NCI-H510A (cell line): ENCODE measurements at places on chromosomes 11 and 22.

GRCh38 chr11:31089117-31089516 lies 280.4 kb downstream of the DCDC1 start:
- no peak for DNase-seq

- DNase-seq: no peak
These were observed 122.7 kb upstream of the FAT3 start for GRCh38 chr11:92101920-92102319.

- no peak for DNase-seq
These were observed 132.6 kb downstream of the SHANK2 start for GRCh38 chr11:71119656-71120269.

DNA sequence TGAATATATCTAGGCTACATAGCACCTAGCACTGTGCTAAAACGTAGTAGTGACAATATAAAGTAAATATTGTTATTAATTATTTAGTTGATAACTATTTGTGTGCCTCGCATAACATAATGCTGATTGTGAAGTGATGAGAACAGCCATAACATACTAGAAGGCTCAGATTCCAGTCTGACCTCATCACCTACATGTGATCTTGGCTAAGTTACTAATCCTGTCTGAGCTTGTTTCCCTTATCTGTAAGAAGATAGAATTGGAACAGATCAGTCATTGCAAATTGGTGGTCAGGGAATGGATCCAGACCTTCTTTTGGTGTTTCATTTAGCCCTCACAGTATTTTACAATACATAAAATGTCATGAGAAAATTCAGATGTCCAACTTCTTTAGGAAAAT lies 103.4 kb upstream of the SEZ6L start:
- no peak for DNase-seq

GRCh38 chr11:66478729-66479393 lies 1.4 kb upstream of the DPP3 start:
- DNase-seq: no peak

GRCh38 chr11:94272738-94273313 lies 31.6 kb upstream of the IZUMO1R start:
- DNase-seq: no peak

- no peak for DNase-seq
These were observed 13.5 kb upstream of the SORL1-AS1 start for GRCh38 chr11:121466063-121466794.

- no peak for DNase-seq
These were observed 140.0 kb downstream of the SWAP70 start for GRCh38 chr11:9803685-9804418.

GRCh38 chr11:114215871-114216795 lies 80.1 kb upstream of the NNMT start:
- DNase-seq: no peak

- peak; percentile 87 for DNase-seq
These were observed 15.8 kb downstream of the PHLDB1 start for GRCh38 chr11:118623269-118623655.

- no peak for DNase-seq
These were observed 446.8 kb downstream of the TMEM135 start for GRCh38 chr11:87484566-87484965.

DNA sequence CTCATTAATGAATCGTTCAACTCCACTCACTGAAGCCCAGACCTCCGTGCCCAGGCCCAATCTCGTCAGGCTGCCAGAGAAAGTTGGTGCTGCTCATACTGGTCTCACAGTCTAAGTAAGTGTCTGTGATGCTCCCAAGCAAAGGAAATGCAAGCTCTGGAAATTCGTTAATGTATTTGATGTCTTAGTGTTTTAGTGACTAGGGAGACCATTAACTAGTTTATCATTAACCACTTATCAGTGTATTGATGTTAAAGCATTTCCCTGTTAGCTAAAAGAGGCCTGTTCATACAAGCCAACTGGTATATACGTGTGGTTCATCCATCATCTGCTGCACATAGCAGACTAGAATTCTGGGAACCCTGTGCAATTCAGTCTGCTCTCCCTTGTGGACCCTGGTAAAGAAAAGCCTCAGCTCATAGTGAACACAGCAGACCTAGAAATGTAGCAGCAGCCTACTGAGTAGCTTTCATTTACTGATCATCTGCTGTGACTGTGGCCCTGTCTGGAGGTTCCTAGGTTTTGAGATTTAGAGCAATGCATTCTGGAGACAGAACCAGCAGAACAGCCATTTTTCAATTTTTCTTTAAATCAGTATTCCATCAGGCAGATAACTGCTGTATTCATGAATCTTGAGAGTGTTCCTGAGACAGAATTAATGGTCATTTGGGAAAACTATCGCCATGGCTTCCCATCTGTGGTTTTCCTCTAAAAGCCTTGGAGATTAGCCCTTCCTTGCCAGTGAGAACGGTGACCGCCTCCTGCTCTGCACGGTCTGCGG lies 15.7 kb upstream of the AIFM3 start:
- DNase-seq: no peak

DNA sequence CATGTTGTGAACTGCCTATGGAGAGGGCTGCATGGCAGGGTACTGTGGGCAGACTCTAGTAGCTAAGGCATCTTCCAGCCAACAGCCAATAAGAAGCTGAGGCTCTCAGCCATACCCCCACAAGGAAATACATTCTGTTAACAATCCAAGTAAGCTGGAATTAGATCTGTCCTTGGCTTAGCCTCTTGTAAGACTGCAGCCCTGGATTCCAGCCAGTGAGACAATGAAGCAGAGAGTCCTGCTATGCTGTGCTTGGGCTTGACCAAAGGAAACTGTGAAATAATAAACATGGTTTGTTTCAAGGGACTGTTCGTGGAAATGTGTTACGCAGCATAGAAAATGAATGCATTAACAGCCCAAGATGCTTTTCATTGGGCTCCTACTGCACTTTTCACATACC lies 1097.4 kb upstream of the CCDC90B start:
- no peak for DNase-seq

- no peak for DNase-seq
These were observed 772 bp downstream of the NAV2 start for GRCh38 chr11:19713196-19714021.

GRCh38 chr11:44674809-44675208 lies 52.0 kb upstream of the TSPAN18 start:
- no peak for DNase-seq

DNA sequence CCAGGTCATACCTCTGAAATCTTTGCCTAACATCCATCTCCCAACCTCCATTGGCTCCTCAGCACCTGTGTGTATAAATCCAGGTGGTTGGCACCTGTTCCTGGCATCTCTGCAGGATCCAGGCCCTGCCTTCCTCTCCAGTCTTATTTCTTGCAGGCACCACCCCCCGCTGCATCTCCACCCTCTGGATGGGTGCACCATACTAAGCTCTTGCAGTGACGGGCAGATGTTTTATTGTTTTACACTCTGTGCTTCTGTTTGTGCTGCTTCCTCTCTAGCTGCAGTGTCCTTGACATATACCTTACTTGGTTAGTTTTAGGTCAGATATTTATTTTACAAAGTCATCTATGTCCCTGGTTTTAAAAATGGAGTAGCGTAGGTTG lies 102.6 kb downstream of the TBC1D22A start:
- DNase-seq: peak; percentile 56

DNA sequence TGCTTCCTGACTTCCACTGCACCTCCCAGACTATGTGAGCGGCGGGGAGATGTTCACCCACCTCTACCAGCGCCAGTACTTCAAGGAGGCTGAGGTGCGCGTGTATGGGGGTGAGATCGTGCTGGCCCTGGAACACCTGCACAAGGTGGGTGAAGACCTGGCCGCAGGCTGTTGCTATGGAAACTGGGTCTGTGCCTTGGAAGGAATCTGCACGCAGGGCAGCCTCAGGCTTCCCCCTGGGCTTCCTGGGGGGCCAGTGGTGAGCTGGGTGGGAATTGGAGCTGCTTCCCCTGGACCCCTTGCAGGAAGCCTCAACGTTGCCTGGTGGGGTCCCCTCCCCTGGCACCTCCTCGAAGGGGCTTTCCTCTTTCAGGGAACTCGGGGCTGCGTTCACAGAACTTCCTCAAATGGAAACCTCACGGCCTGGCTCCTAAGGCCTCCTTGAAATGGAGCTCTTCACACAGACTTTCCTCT lies 1.5 kb downstream of the RPS6KA4 start:
- DNase-seq: no peak

DNA sequence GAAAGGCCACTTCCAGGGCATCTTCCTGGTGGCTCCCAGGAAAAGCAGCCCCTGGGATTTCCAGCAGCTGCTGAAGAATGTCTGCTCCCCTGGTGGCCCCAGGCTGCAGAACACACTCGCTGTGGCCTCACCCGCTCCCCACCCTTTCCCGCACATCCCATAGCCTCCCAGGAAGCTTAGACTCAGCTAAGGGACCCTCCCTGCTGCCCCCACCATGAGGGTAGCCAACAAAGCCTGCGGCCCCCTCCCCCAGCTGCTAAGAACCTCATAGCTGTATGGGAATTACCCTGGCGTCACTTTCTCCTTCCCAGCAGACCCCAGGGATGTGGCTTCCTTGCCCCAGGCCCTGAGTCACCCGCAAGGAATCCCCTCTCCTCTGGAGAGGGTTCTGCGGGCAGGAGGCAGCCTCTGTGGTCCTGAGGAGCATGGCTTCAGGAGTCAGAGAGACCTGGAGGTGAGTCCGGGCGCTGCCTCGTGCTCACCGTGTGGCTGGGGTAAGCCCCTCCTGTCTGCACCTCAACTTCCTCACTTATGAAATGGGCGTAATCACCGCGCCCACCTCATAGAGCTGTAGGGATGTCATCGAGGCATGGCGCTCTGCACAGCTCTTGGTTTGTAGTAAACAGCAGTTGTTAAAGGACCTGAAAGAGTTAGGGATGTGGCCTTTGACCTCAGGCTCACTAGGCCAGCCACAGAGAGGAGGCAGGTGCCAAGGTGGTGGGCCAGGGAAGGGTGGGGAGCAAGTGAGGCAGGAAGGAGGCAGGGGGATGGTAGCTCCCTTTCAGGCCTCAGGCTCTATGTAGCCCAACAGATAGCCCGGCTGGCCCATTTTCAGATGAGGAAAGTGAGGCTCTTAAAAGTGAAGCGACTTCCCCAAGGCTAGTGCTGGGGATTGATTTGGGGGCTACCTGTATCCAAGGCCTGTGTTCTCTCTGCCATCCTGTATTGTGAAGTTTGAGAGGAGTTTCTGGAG lies 71.2 kb downstream of the LRRC32 start:
- no peak for DNase-seq

GRCh38 chr11:61973476-61974162 lies 6.2 kb upstream of the FTH1 start:
- DNase-seq: no peak

- DNase-seq: no peak
These were observed 15.0 kb downstream of the SYTL2 start for GRCh38 chr11:85795712-85796487.

DNA sequence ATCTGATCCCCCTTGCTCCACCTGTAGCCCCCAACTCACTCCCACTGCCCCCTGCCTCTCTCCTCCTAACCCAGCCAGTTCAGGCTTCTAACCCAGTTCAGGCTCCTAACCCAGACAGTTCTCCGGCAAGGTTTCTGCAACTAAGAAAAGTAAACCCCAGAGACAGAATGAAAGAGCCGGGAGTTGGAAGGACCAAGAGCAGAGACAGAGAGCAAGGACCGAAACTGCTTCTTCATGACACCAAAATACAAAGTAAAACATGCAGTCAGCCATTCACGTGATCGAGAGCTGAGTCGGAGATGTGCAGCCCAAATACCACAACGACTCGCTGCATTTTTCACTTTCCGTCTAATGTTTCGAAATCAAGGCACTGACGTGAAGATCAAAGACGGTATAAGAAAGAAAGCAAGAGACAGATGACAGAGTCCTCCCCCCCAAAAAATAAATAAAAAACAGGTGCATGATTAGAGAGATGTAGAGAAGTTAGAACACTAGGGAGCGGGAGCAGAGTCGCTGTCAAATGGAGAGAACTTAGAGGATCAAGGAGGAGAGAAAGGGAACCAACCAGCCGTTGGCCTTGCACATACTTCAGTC lies 884 bp downstream of the IL10RA start:
- no peak for DNase-seq

DNA sequence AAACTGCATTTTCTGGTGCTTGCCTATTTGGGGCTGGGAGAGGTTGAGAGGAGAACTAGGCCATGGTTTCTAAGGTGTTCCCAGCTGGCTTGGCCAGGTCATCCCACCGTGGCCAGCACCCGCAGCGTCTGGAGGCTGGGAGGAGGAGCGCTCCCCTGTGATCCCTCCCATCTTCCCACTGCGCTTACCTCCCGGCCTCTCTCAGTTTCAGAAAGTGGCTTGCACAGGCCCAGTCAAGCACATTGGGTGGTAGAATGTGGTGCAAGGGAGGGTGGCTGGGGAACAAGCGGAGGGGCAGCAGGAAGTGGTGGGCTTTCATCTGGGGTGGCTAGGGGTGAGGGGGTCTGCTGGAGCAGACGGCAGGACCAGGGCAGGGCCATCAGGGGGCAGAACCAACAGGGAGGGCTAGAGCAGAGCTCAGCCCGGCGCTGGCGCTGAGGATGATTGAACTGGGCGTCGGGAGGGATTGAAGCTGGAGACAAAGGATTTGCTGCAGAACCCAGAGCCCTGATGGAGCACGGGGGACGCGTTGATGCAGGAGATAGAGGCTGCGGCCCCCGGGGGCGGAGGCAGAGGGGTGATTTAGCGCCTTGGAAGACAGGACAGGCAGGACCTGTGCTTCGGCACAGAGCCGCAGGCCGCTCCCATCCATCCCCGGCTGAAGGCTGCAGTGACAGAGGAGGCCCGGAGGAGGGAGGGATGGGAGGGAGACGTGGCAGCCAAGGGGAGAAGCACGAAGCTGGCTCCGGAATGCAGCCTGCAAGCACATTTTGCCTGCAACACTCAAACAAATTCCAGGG lies 76.0 kb downstream of the TRIM29 start:
- DNase-seq: no peak

GRCh38 chr22:44926124-44926475 lies 83.7 kb downstream of the PHF21B start:
- DNase-seq: no peak

DNA sequence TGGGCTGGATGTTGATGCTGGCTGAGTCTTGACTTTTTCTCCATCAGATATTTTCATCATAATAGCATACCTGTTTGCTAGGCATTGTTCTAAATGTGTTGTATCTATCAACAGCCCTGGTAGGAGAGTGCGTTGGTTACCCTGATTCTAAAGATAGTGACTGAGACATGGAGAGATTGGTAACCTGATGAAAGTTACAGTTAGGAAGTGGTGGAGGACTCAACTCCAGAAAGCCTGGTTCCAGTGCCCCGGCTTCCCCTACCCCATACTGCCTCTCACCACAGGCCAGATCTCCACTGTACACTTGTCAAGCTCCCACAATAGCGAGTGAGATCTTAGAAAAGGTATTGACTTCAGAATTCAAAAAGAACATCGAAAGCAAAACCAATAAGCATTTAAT lies 22.8 kb upstream of the RELT start:
- DNase-seq: no peak

DNA sequence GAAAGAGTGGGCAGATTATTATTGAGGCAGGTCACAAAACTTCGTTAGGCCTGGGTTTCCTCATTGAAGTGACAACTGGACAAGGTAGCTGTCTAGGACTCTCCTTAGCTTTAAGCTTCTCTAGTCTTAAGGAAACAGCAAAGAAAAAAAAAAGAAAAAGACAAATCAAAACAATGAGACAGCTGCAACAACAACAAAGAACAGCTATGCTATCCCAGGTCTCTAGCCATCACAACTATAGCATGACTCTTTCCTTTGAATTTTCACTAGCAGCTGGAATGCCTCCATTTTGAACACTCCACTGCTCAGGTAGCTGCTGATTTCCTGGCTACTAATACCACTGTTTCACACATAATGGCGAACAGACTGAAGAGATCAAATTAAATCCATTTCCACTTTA lies 302.4 kb upstream of the SORL1-AS1 start:
- DNase-seq: no peak
